ENCODE measurements at places on chromosomes 5 and 9.
A peak's percentile ranks its signal among the peaks of the same experiment; 100 is the strongest.

GRCh38 chr5:102959055-102959454 lies 160.9 kb downstream of the GIN1 start:
- no peak for DNase-seq

GRCh38 chr9:128372188-128372641 lies 1.0 kb downstream of the URM1 start:
- no peak for DNase-seq

GRCh38 chr5:157484768-157485167 lies 24.8 kb downstream of the NIPAL4 start:
- DNase-seq: no peak

GRCh38 chr5:142012186-142012785 lies 541 bp downstream of the GNPDA1 start:
- no peak for DNase-seq

GRCh38 chr9:134882204-134882785 lies 1.7 kb downstream of the FCN2 start:
- no peak for DNase-seq

DNA sequence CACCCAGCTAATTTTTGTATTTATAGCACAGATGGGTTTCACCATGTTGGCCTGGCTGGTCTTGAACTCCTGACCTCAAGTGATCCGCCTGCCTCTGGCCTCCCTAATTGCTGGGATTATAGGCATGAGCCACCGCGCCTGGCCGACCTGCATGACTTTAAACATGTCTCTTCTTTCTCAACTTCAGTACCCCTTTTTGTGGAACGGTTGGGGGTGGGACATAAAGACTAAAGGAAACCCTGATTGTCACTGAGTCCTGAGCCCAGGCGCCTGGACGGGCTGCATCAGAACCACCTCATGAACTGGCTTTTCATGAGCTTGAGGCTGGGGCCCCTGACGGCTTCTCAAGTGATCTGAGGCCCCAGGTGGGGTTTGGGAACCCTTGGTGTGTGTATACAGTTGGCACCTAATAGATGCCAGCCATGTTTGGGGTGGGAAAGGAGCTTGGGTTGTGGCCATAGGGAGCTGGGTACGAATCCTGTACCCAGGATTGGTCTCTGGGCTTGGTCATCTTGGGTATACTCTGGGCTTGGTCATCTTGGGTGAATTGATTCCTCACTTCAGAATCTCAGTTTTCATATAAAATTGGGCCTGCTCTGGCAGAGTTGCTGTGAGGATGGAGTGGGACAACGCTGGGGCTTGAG lies 2.2 kb downstream of the GRK6 start:
- DNase-seq: no peak

- no peak for DNase-seq
Observed at GRCh38 chr9:76115396-76115795, 224.9 kb downstream of the PCSK5 start.

DNA sequence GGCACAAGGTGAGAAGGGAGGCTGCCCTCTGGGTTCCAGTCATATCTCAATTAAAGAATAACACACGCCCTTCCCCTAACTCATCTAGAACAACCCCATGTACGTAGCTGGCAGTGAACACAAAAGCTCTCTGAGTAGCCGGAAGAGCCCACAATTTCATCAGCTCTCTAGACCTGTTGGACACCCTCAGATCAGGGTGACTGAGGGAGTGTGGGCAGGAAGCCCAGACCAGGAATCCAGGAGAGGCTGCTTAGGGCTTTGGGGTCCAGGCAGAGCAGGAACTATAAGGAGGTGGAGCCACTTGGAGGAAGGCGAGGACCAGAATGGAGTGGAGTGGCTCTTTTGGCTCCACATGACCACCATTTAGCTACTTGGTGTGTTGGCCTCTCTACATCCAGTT lies 237.4 kb downstream of the NR3C1 start:
- DNase-seq: no peak

DNA sequence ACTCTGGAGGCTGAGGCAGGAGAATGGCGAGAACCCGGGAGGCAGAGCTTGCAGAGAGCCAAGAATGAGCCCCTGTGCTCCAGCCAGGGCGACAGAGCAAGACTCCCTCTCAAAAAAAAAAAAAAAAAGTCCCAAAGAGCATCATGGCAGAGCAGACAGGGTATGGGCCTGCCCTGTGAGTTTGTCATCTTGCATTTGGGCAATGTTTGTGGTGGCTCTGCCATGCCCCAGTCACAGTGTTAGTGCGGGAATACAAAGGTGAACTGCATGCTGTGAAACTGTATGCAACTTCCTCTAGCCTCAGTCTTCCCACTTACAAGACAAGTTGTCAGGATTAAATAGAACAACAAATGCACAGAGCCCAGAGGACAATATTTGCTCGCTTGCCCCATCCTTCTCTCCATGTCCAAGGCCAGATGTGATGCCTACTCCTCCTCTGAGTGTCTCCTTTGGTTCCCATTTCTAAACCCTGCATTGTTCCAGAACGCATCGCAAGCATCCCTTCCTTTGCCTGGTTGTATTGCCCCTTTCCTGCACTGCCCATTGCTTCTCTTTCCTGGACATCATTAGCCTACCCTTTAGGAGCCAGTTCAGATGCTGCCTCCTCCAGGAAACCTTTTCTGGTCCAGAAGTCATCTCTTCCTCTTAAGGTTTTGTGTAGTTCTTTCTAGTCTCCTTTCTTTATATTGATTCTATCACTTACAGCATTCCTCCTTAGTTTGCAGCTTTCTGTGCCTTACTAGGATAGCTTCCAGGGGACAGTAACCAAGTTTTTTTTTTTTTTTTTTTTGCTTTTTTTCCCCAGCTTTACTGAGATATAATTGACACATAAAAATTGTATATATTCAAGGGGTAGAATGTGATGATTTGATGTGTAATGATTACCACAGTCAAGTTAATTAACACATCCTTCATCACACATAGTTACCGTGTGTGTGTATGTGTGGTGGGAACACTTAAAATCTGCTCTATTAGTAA lies 69.0 kb upstream of the TNFAIP8 start:
- DNase-seq: no peak

- no peak for DNase-seq
Observed at GRCh38 chr5:80591352-80591751, 21.3 kb upstream of the ANKRD34B start.

DNA sequence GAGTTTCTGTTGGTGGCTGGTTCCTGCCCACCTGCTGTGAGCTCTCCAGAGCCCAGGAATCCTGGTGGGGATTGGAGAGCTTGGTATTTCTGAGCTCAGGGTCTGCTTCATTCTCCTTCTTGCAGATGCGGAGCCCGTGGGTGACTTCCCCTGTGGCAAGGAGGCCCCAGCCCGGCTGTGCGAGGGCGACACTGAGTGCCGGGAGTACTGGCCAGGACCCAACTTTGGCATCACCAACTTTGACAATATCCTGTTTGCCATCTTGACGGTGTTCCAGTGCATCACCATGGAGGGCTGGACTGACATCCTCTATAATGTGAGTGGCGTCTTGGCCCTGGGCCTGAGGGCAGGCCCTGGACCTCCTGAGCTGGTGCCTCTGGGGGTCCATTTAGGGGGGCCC lies 39.5 kb downstream of the CACNA1B start:
- DNase-seq: no peak

DNA sequence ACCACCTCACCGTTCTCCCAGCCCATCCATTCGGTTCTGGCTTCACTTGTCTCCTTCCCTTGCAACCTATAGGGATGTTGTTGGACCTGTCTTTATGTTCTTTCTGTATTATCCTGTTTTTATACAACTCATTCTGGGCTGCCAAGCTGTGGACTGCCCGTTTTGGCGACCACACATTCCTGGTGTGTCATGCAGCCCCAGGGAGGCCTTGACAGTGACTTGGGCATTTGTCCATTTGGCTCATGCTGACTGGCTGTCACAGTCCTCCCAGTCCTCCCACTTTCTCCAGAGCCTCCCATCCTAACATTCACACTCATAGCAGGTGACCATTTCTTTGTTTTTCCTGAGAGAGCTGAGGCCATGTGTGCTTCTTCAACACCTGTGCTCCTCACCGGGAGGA lies 136.4 kb downstream of the SLF1 start:
- DNase-seq: no peak

GRCh38 chr5:133688391-133688790 lies 76.0 kb upstream of the FSTL4 start:
- DNase-seq: peak; percentile 24

GRCh38 chr9:99234618-99235017 lies 12.5 kb downstream of the SEC61B start:
- no peak for DNase-seq

DNA sequence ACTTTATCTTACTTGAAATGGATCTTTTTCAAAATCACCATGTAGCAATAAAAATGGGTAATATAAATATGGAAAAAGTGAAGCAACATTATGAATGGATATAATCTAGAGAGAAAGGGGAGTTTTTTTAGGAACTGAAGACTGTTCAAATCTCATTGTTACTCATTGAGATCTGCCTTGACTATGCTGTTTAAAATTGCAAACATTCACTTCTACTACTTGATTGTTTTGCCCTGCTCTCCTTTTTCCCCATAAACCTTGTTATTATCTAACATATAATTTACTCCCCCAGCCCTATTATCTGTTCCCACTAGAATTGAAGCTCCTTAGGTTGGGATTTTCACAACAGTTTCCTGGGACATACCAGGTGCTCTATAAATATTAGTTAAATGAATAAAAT lies 22.0 kb downstream of the PAM start:
- DNase-seq: no peak

GRCh38 chr9:77893706-77894105 lies 137.9 kb downstream of the GNAQ start:
- DNase-seq: no peak

DNA sequence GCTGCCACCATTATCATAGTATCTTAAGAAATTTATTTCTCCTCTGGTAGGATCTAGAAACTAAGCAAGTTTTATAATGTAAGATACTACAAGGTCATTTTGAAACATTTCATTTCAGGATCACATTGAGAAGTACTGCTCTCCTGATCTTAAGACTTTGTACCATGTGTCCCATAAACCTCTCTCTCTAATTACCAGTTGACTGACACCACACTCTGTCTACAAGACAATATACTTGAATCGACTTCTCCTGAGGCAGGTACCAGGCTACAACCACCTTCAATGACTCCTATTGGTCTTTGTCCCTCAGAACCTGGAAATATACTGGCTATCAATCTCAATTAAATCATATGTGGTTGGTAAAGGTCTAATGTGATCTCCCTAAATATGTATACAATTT lies 597.0 kb downstream of the PTPRD start:
- DNase-seq: no peak

GRCh38 chr9:81666123-81666522 lies 23.2 kb downstream of the TLE1 start:
- DNase-seq: no peak

DNA sequence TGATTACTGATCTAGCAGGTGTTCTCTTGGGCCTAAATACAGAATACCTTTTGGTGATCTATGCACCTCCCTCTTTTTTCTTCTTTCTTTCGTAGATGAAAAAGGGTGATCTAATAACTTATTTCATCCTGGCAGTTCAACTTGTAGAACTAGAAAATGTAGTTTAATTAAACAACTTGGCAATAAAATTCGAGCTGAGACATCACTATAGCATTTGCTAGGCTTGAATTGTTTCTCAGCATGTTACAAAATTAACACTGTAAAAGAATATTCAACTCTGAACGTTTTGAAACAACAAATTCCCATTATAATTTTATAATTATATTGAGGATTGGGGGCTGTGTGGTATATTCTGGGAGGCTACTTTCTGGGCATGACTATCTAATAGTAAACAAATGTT lies 19.5 kb downstream of the SMIM15 start:
- DNase-seq: no peak

GRCh38 chr5:5289537-5289936 lies 132.9 kb upstream of the ICE1 start:
- DNase-seq: no peak

- no peak for DNase-seq
Observed at GRCh38 chr9:16866587-16866986, 3.9 kb downstream of the BNC2 start.

GRCh38 chr5:173582216-173583111 lies 34.0 kb downstream of the BOD1 start:
- DNase-seq: no peak

DNA sequence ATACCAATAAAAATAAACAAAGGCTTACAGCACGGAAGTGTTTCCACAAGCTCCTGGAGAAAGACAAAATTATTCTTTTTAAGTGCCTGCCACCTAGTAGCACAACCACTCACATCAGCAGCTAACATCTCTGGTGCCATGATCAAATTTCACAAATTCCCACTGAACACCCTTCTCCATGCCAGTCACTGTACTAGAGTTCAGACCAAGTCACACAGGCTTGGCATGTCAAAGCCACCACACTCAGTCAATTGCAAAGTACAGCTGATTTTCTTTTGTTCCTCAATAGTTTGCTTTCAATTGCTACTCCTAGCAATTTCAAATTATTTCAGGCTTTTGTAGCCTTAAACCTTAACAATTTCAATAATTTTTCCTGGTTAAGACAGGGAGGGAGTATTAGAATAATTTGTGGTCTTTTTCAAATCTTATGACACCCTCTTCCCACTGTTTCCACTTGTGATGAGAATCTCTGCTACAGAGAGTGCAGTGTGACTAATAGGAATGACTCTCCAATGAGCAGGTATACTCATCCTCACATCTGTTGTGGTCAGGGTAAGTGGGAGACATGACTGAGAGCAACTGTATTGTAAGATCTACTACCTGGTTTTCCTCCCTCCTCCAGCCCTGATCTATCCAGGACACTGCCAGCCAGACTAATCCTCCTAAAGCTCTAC lies 46.2 kb downstream of the RNF145 start:
- no peak for DNase-seq

DNA sequence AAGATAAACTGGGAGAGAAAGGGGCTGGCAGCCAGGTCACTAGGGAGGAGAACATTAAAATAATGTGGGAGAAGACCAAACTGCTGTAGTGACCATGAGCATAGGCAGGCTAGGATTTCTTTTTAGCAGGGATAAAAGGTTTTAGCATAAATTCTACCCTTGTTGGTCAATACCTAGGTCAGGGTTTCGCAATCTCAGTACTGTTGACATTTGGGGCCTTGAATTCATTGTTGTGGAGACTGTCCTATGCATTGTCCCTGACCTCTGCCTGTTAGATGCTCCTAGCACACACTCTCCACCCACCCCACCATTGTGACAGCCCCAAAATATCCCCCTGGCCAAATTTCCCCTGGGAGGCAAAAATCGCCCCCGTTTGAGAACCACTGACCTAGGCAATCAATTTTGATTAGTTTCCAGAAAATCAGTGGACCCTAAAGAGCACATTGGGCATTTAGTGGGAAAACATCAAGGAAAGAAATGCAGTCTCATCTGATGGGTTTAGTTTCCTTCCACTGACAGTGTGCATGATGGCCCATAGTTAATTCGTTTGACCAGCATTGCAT lies 181.4 kb downstream of the NTRK2 start:
- no peak for DNase-seq

DNA sequence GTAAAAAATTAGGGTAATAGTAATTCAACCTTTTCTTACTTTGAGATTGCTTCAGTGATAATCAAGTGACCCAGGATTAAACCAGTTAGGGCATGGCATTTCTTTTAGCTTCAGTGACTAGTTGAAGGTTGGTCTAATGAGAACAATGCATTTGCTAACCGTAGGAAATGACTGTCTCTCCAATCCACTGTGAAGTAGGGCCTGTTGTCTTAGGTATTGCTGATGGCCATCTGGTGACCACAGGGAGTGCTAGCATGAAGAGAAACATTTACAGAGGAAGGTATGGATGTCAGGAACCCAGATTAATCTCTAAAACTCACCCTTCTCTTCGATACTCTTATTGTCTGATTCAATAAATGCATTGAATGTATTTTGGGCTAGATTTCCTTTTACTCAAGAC lies 535.9 kb upstream of the SEMA6A start:
- no peak for DNase-seq

- DNase-seq: no peak
Observed at GRCh38 chr5:121805911-121806310, 45.8 kb upstream of the FTMT start.

GRCh38 chr5:32255540-32255900 lies 57.2 kb downstream of the MTMR12 start:
- no peak for DNase-seq

All from GM13976 (cell line).